Activated CD4-positive, alpha-beta T cell treated with anti-CD3 and anti-CD28 coated beads for 48 hours (primary cell): ENCODE measurements at places on chromosomes 6 and 20.
A peak's percentile ranks its signal among the peaks of the same experiment; 100 is the strongest.

- no peak for DNase-seq
Observed at GRCh38 chr20:22452442-22453011, 131.8 kb downstream of the FOXA2 start.

DNA sequence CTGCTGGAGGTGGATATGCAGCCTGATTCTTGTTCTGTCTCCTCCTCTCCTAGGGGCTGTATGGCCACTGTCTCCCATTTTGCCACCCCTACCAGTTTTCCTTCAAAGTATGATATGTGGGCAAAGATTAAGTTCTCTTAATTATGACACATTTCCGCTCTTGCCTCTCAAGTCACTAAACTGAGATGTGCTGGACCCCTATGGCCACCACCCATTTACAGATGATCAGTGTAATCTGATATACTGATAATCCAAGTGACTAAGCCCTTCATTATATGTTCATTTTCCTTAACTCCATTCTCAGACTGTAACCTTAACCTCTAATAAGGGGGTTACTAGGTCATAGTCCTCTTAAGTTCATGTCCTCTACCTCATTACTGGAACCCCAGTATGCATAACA, 711 bp upstream of the C20orf141 start:
- no peak for DNase-seq

DNA sequence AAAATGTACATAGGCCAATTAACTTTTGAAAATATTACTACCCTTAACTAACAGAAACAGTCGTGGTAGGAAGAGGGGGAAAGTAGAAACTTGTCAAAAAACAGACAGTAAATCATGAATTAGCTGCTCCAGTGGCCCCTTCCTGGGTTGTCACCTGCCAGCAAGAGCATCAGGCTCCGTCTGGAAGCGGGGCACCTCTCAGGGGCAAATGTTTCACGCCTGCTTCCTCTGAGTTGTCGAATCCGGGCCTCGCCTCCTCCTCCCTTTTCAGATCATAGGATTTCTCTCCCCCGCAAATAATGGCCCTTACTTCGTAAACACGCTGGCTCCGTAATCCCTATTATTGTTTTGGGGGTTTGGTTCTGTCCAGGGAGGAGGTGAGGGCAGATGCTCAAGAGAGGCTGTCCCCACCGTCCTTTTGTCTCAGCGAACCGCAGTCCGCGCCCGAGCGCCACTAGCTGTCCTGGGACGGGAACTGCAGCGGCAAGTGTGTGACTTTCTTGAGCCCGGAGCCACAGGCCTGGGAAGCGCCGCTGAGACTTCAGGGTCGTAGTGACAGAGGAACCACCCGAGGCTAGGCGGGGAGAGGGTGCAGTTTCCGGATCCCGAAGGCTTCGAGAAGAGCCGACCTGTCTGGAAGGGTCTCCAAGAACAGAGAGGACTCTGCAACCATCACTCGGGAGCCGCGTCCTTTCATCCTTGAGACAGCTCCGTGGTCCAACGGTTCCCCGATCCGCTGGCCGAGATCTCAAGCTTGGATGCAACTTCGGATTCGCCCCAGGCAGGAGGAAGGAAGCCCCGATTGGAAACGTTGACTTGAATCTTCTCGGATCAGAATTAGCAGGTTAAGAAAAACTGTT, 214.5 kb upstream of the ZNF184 start:
- DNase-seq = peak; percentile 89

DNA sequence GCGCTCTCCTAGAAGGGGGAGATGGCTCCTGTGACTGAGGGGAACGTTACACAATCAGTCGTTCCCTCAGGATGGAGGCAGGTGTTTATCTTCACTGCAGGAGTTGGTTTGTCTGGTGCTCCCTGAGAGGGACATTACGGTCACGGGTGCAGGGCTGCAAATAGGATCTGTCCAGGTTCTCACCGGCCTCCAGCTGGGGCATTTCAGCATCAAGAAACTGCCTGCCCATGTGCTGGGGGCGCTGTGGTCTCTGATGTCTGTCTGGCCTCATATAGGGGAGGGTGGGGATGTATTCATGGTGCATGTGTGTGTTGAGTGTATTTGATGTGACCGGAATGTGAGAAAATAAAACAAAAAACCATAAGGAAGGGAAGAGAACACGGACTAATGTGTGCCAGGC, 77.1 kb downstream of the TBC1D7 start:
- DNase-seq = no peak

DNA sequence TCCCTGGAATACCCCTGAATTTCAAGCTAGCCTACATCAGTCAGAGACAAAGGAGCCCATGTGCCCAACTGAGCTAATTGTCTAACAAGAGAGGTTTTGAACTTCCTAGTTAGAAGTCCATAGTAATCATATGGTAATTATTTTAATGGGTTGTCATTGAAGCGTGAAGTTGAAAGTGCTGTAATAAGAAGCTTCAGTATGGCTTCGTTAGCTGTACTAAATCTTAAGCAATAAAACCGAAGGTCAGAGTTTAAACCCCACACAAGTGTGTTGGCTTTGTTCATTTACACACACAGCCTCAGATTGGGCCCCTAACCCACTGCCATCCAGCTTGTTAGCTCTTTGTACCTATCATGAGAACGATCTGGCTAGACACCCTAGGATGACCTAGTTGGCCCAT, 195.6 kb upstream of the RIN2 start:
- no peak for DNase-seq

GRCh38 chr20:39877788-39878187, 811.2 kb downstream of the MAFB start:
- no peak for DNase-seq

GRCh38 chr6:50939931-50940330, 121.3 kb downstream of the TFAP2B start:
- no peak for DNase-seq

- no peak for DNase-seq
Observed at GRCh38 chr6:144757299-144757698, 472.2 kb downstream of the UTRN start.

DNA sequence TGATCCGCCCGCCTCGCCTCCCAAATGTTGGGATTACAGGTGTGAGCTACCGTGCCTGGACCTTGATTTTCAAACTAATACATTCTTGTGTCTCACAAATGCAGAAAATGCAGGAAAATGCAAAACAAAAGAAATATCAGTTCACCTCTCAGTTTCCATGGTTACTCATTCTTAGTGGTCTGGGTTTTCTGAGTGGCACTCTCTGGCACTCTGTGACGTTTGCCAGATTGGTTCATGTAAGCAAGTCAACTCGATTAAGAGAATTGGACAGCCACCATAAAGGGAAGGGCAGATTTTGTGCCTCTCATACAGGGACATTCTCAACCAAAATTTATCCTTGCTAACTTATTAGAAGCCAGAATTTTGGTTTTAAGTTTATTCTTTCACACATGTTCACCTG, 8.6 kb downstream of the CMTR1 start:
- no peak for DNase-seq

- DNase-seq = peak; percentile 76
Observed at GRCh38 chr20:38997622-38998021, 35.5 kb downstream of the DHX35 start.

- DNase-seq = peak; percentile 58
Observed at GRCh38 chr20:19661717-19662636, 96.1 kb upstream of the RIN2 start.

DNA sequence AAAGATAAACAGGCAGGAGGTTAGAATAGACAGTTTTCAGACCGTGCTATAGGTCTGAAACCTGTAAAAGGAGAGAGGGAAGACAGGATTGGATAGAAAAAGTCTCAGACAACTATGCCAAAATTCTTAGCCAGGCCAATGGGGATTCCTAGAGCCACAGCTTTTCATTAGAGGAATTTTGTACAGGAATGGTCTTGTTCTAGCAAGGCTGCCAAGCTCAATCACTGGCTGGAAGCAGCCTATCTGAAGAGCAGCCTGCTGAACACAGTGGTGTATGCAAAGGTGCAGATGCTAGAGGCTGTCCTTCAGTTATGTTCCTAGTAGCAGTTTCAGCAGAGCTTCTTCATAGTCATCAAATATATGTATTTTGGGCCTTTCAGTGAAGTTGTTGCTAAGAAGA, 313.1 kb downstream of the GRIK2 start:
- no peak for DNase-seq

GRCh38 chr6:107704347-107705013, 119.6 kb downstream of the SCML4 start:
- no peak for DNase-seq

DNA sequence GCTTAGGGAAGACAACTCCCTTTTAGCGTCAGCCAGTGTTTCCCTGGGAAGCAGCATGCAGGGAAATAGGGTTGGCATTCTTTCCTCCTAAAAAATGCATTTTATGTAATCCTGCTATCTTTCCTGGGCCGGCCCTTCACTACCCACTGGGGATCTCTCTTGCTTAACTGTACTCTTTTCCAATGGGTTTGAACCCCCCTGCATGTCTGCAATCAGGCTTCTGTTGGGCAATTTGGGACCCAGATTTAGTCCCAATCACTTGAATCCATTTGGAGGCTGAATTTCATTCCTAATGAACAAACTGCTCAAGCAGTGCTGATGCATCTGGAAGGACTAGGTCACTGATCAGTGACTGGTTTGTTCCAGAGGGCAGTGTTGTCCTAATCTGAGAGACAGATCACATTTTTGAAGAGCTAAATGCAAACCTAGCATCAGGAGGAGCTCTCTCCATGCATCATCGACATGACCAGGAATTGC, 152.0 kb downstream of the TSHZ2 start:
- DNase-seq = no peak

- peak; percentile 52 for DNase-seq
Observed at GRCh38 chr20:58907320-58908137, 55.0 kb downstream of the GNAS start.

- DNase-seq = no peak
Observed at GRCh38 chr20:32982617-32983458, 21.4 kb downstream of the SUN5 start.

GRCh38 chr6:12545619-12546409, 170.8 kb upstream of the PHACTR1 start:
- no peak for DNase-seq

DNA sequence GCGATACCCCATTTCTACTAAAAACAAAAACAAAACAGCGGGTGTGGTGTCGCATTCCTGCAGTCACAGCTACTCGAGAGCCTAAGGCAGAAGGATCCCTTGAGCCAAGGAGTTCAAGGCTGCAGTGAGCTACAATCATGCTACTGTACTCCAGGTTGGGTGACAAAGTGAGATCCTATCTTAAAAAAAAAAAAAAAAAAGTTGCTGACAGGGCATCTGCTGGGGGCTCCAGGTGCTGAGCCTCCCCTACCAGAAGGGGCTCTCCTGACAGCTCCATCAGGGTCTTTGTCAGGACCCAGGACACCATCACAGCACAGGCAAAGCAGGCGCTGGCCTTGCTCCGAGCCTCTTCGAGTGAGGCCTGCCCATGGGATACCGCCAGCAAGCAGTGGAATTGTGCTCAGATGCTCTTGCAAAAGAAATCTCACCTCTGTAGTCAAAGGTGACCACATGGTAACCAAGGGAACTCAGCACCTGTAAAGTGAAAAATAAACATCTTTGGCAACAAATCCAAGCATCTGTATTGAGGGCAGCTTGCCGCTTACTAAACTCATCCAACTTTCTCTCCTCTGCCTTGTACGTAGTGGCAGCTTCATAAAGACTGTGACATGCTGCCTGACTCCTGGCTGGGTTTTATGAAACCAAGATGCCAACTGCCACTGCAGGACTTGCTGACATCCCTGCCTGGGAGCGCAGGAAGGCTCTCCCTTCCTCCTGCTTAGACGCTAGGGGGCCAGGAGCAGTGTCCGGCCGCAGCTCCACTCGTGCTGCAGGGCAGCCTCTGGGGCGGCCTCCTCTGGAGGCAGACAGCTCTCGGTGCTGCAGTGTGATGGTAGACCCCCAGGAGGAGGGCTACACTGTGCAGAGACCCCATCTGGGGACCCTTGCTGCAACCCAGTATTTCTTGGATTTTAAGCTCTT, 66.9 kb downstream of the PYGB start:
- DNase-seq = no peak

DNA sequence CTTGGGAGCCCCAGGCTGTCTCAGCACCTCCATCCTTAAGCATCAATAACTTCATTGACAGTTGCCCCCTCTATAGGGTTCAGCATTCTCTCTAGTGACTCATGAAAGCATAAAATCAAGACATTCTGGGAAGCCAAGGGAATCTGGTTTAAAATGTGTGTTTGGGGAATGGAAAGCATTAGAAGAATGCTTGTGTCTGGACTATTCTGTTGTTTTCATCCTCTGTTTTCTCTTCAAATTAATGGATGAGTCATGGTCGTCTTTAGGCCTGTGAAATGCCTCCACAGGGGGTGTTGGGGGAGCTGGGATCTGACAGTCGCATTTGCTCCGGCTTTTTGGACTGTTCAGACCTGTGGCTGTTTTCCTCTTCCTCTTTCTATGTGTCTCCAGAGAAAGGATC, 279.7 kb downstream of the CDC5L start:
- DNase-seq = no peak

GRCh38 chr6:43746613-43747102, 23.4 kb upstream of the VEGFA start:
- DNase-seq = no peak

DNA sequence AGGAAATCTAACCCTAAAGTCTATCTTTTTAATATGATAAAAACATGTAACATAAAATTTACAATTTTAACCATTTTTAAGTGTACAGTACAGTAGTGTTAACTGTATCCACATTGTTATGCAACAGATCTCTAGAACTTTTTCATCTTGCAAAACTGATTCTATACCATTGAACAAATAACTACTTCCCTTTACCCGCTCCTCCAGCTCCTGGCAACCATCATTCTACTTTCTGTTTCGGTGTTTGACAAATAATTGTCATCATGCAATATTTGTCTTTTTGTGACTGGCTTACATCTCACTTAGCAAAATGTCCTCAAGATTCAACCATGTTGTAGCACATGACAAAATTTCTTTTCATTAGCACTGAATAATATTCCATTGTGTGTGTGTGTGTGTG, 203.2 kb downstream of the SIM1 start:
- no peak for DNase-seq
